ENCODE measurements at places on chromosomes 7 and 10.

- no peak for DNase-seq
Measured at GRCh38 chr10:112834751-112835181, 115.3 kb upstream of the TCF7L2 start.

DNA sequence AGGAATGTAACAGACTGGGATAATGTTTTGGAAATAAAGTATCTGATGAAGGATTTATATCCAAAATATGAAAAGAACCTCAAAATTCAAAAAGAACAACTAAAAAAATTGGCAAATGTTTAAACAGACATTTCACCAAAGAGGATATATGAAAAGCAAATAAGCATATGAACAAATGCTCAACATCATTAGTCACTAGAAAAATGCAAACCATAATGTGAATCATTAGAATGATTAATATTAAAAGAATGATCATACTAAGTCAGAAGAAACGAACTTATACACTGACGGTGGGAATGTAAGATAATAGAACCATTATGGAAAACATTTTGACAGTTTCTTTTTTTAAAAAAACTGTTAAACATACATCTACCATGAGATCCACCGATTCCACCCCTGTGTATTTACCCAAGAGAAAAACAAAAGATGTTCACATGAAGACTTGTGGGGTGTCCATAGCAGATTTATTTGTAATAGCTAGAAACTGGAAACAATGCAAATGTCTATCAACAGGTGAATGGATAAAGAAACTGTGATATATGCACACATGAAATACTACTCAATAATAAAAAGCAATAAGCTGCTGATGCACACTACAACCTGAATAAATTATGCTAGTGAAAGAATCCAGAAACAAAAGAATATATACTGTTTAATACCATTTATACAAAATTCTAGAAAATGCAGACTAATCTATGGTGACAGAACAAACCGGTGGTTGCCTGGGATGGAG, 35.7 kb downstream of the PRKG1 start:
- DNase-seq: peak; percentile 17

DNA sequence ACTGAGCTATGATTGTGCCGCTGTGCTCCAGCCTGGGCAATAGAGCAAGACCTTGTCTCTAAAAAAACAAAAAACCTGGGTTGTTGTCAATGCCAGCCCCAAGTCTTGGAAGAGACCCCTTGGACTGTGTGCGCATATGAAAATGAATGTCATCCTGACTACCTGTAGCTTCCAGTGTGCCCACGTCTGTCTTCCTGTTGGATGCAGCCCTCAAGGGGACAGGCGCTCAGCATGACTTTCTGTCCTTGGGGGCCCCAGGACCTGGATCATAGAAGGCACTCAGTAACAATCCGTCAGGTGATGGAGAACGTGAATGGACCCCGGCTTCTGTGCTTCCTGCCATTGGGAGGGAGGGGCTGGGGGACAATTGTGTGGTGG, 9.0 kb downstream of the PRF1 start:
- no peak for DNase-seq

- no peak for DNase-seq
Measured at GRCh38 chr7:130135208-130136205, 65.2 kb downstream of the KLHDC10 start.

DNA sequence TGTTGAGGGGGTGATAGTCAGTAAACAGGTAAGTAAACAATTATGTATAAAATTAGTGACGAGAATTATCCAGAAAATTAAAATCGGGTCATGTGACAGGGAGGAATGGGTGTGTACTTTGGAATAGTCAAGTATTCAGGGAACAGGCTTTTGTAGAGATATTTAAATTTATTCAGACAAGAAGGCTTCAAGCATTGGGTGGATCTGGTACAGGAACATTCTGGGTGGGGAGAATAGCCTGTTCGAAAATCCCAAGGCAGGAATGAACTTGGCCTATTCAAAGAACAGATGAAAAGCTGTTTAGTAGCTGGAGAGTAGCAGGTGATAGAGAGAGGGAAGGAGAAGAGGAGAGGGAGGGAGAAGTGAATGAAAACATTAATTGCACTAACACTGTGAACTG, 448.9 kb upstream of the FZD8 start:
- DNase-seq: no peak

DNA sequence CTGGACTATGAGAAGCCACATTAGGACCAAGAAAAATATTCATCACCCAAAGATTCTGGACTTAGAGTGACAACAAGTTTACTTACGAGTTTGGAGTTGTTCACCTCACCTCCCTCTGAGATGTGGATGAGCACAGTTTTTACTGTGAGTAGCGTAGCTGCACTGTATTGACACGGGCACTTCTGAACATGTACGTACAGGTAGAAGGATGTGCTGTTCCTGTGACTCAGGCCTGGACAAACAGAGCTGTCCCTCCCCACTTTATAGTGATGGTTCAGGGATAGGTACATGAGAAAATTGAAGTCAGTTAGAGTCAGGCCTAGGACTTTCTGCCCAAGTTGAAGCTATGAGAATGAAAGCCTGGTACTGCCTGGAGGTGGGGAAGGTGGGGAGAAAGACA, 80.9 kb upstream of the DYNC1I1 start:
- no peak for DNase-seq

DNA sequence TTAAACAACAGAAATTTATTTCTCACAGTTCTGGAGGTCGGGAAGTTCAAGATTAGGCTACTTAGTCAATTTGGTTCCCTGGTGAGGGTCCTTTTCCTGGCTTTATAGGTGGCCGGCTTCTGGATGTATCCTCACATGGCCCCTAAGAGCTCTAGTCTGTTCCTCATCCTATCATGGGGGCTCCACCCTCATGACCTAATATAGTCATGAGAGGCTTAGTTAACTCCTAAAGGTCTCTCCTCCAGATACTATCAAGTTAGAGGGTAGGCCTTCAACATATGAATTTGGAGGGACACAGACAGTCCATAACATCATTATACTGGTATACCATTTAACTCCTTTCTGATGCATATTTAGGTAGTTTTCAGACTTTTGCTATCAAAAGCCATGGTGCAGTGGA, 7.6 kb downstream of the MAPK8 start:
- DNase-seq: no peak

DNA sequence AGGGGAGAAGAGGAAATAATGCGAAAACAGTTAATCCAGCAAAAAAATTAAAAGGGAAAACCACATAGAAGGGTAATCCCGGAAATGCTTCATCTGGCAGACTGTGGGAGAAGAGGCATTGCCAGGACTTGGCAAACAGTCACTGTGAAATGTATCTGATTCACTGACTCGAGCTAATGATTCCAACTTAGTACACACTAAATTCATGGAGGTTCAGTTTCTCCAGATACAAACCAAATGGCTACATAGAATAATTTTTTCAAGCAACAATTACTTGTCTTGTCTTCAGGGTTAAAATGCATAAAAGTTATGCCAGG, 36.4 kb downstream of the GDI2 start:
- peak; percentile 66 for DNase-seq

GRCh38 chr10:43688348-43688892, 39.7 kb upstream of the ZNF32 start:
- no peak for DNase-seq

- DNase-seq: no peak
Measured at GRCh38 chr10:103683851-103684250, 171.5 kb downstream of the SH3PXD2A start.

- peak; percentile 26 for DNase-seq
Measured at GRCh38 chr7:122300211-122300932, 4.2 kb downstream of the FEZF1 start.

DNA sequence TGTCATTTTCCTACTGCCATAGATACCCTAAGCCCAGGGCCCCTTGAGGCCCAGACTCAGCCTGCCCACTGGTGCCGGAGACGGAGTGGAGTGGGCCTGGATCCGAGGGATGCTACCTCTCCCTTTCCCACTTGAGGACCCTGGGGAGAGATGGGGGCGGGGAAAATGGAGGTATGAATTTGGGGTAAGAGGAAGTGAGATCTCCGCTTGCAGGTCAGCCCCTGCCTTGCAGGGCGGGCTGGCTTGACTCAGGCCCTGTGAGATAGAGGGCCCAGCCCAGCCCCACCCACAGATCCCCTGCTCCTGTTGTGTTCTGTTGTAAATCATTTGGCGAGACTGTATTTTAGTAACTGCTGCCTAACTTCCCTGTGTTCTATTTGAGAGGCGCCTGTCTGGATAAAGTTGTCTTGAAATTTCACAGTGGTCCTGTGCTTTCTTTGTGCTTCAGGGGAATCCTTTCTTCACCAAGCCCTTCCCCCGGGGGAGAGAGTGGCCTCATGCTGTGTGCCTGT, 13.2 kb downstream of the YKT6 start:
- DNase-seq: no peak

DNA sequence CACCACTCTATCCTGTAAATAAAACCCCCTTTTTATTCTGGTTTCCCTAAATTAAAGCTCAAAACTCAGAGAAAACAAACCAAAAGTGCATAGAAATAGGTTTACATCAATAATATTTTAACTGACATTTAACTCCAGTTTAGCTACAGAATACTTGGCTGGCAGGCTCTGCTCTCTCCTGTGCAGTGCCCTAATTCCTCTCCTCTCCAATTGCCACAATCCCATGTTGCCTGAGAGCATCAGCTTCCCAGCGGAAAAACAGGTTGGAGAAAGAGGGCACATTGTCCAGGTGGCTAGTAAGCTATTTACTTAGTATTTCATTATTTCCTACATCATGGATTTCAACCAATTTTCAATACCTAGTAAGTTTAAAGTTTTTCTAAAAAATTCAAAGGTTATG, 8.7 kb downstream of the SEMA3E start:
- DNase-seq: no peak

DNA sequence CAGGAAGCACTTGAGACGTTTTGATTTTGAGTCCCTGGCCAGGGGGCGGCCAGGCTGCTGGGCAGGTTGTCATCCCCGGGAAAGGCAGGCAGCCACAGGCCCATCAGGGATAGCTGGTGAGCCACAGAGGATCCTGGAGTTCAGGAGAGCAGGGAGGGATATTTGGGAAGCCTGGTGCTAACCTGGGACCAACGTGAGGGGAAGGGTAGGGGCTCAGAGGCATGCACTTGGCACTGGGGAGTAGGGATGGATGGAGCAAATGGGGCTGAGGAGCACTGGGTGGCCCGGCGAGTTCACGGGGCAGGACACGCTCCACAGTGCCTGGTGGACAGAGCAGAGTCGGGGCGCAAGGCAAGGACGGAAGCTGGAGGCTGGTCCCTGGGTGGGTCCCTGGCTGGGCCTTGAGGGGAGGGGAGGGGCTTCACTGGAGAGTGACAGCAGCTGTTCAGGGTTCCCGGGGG, 30.2 kb downstream of the LRRC27 start:
- DNase-seq: no peak

GRCh38 chr7:110043519-110043918, 1047.4 kb upstream of the LRRN3 start:
- DNase-seq: no peak

GRCh38 chr10:125026974-125027735, 85.2 kb downstream of the ZRANB1 start:
- no peak for DNase-seq

Measured in retinal pigment epithelial cell (primary cell).